Mucosa of descending colon (tissue), 3 donors: ENCODE measurements at places on chromosomes 2 and 18. TPM values are rescaled to one million over a fixed set of nuclear protein-coding genes. Genes with fewer than 3 reads are reported as not detected.

The GRB14 gene
- 1.5 TPM for total RNA-seq

GRCh38 chr2:234881413-234882241 is 70.2 kb upstream of the SH3BP4 start:
- peak; percentile 93 for DNase-seq

GRCh38 chr18:9380621-9381395 is 46.2 kb downstream of the TWSG1 start:
- no peak for DNase-seq

DNA sequence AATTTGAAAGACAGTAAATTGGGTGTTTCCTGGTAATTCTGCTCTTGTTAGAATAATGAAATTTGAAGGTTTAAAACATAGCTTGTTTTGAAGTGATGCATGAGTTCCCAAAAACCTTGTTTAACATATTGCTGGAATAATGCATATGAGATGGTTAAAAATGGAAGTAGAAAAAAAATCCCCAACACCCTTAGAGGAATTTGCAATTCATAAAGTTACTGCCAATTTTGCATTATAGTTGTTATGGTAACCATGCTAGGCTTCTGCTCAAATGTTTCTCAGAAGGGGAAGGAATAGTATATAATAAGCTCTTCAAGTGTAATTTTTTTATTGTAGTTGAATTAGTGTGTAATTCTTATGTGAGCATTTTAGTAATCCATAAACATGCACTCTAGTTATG is 49.1 kb downstream of the FASTKD2 start:
- no peak for DNase-seq

The NEU2 gene
- total RNA-seq: not detected

GRCh38 chr2:179264368-179265081 is at the start of gene SESTD1:
Gene SESTD1, minus strand, starts transcription at chr2:179264832. Its CDS starts 72,991 bp downstream, at chr2:179191841.
- peak; percentile 77 for DNase-seq

The UGT1A5 gene
- 2.1 TPM for total RNA-seq

The IL36G gene
- not detected for total RNA-seq

DNA sequence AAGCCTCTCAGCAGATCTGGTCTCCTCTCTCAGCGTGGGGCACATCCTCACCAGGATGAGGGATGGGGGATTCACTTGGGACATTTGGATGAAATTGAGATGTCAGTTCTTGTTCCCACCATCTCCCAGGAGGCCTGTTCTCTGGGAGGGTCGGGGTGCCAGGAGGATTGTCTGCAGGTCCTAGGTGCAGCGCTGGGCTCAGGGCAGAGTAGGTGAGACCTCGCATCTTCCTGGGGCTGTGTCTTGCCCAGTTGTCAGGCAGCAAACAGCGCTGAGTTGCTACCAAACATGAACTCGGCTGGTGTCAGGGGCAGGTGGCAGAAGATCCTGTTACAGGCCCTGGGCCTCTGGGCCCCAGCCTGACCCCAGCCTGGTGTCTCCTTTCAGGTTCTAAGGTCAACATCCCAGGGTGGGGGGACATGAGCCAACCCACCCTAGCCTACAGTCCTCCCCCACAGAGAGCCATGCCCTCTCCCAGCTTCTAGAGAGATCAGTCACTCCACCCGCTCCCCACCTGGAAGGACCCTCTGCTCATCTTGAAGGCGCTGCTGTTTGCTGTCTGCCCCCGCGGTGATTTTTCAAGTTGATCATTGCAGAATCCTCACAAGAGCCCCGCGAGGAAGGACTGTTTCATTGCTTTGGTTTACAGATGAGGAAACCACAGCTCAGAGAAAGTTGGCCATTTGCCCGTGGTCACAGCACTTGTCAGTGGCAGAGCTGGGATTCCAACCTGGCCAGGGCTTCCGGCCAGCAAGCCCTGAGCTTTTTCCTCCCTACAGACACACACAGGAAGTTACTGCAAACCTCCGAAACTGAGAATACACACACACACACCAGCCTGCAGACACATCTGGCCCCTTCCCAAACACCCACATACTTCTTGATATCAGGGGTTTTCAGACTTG is 83.9 kb downstream of the STPG4 start:
- peak; percentile 74 for DNase-seq
